ENCODE measurements at places on chromosomes 6 and 20.

DNA sequence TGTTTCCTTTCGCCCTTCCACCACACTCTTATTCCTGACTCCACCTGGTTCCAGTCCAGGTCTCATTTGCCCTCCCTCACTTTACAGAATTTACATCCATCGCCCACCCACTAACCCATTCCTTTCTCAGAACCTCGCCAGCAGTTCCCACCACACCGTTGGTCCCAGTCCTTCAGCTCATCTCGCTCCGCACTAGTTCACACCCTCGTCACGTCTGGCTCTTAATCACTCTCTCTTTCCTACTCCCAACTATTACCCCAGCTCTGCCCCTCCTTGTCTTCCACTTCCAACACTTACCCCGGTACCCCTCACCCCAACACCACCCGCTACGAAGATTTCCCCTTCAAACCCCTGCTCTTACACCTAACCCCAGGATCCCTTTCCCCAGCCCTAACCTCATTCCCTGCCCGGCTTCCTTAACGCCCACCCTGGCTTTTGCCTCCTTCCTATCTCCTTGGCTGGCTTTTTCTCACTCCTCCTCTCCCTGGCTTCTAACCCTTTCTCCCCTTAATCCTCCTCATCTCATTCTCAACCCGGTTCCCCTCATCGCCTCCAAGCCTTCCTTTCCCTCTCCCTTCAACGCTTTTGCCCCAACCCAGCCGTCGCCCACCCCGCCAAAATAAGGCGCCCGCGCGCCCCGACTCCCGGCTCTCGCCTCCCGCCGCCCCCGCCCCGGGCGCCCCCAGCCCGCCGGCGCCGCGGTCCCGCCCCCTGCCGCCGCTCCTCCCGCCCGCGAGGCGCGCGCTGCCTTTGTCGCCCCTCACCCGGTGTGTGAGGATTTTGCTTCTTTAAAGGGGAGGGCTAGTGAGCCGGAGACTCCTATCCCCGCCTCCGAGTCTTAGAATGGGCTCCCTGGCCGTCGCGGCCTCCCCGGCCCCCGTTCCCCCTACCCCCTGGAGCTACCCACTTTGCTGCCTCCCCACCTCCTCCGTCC, 542 bp downstream of the USP49 start:
- no peak for DNase-seq
- H3K27me3 ChIP-seq = no peaks in the 10 kb centered on the region
- H3K4me1 ChIP-seq = peaks cover 16% of the 10 kb centered on the region
- no peak overlapping the region for H3K27ac ChIP-seq
- H3K4me3 ChIP-seq = peak overlapping the region; percentile 85
- H3K36me3 ChIP-seq = no peaks in the 10 kb centered on the region

DNA sequence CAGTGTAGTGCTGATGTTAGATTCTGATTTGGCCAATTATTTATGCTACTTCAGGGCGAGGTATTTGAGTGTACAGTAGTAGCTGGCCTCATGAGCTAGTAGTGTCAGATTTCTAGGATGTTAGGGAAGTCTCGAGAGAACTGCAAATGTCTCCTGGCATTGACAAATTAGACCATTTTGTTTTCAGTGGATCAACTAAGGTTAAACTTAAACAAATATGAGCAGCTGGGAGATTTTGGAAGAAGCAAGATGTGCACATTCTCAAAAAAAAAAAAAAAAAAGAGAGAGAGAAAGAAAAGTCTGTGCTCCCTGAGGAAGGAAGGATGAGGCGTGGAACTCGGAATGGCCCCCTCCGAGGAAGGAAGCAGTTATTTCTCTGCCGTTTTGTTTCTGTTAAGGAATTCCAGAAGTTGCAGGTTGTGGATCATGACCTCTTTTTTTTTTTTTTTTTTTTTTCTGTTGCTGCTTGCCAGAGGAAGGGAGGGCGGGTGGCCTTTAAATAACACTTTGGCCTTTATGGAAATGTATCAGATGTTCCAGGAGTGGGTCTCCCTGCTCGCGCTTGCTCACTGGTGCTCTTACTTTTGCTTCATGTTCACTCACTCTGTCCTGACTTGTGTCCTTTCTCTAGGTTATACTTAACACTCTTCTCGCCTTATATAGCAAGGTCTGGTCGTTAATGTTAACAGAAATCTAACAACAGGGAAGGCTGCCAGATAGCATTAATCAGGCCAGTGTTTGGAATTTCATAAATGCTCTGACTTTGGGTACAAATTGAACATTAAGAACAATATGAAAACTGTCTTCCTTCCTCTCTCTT, 124.4 kb downstream of the TCP11 start:
- peak overlapping the region; percentile 67 for H3K27ac ChIP-seq
- no peak for DNase-seq
- H3K4me3 ChIP-seq = no peak overlapping the region
- peaks cover 20% of the 10 kb centered on the region for H3K4me1 ChIP-seq
- H3K36me3 ChIP-seq = 0 out of 2 replicates have a peak, but pooled peaks cover 7% of the 10 kb centered on the region

DNA sequence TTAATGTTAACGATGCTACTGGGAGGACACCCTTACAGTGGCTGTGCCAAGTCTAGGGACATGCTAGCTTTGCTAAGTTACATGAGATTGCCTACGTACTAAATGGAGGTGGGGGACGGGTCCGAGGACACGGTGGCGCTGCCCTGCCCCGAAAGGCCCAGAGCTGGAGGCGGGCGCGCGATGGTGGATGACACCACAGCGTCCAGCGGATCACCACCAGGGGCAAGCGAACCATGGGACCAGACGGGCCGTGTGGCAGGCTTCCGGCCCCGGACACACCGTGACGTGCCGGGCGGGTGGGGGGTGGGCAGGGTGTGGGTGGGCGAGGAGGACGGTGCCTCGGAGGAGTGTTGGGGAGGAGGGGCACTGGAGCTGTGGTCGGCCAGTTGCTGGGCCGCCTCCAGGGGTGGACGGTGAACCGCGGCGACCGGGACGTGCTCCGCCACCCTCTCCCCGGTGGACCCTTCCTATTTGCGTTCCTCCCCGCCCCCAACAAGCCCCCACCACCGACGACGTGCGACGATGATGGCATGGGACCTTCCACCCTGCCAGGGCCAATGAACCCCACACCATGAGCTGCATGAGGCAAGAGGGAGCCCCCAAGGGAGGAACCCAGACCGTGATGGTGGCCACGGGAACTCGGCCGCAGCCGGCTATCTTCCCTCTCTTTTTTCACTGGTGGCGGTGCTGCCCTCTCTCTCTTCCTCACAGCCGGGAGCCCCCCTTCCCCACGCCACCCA, 773.3 kb upstream of the DEFB115 start:
- no peak overlapping the region for H3K27ac ChIP-seq
- no peak overlapping the region for H3K4me3 ChIP-seq
- no peaks in the 10 kb centered on the region for H3K36me3 ChIP-seq
- no peak for DNase-seq
- no peaks in the 10 kb centered on the region for H3K4me1 ChIP-seq

- no peaks in the 10 kb centered on the region for H3K27me3 ChIP-seq
- H3K27ac ChIP-seq = no peak overlapping the region
- H3K4me3 ChIP-seq = no peak overlapping the region
These were observed 608.2 kb downstream of the PRKN start for GRCh38 chr6:162119341-162119740.

DNA sequence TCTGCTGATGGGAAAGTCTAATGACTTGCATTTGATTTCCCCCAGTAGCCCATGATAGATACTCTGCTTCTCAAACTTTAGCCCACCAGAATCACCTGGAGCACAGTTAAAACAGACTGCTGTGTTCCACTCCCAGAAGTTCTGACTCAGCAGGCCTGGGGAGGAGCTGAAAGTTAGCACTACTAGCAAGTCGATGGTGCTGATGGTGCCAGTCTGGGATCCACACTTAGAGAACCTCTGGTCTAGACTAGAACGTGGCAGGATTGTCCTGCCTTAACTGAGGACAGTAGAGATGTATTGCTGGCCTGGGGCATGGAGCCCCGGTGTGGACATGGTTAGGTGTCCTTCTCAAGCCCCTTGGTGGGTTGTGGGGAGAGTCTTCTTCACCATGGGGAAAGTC, 8.7 kb downstream of the TOX2 start:
- H3K36me3 ChIP-seq = no peaks in the 10 kb centered on the region
- H3K4me1 ChIP-seq = peaks cover 52% of the 10 kb centered on the region
- H3K27me3 ChIP-seq = no peaks in the 10 kb centered on the region
- no peak overlapping the region for H3K27ac ChIP-seq
- no peak for DNase-seq

GRCh38 chr20:50625986-50626677, 65.2 kb downstream of the RIPOR3 start:
- H3K36me3 ChIP-seq = no peaks in the 10 kb centered on the region
- no peak overlapping the region for H3K4me3 ChIP-seq
- H3K27ac ChIP-seq = no peak overlapping the region
- DNase-seq = peak; percentile 72
- H3K27me3 ChIP-seq = no peaks in the 10 kb centered on the region

DNA sequence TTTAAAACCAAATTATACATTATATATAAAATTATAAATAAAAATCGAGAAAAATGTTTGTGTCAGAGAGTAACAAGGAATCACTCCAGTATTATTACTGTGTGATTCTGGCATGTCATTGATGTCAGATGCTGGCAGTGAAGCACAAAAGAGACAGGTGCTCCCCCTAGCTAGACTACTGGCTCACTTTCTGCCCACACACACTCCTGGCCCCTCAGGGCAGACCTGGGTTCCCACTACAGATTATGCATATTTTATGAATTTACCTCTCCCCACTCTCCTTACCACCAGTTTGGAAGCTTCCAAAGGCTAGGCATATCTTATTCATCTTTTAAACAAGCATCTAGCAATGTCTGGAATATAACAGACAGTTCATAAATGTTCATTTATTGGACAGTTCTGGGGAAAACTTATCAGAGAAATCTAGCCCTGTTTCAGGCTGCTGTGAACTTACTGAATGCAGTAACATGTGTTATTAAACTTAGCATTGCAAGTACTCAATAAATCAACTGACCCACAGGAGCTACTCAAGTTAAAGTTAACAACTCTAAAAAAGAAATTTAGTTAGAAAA, 12.8 kb downstream of the SNX3 start:
- H3K27me3 ChIP-seq = no peaks in the 10 kb centered on the region
- H3K36me3 ChIP-seq = 0 out of 2 replicates have a peak, but pooled peaks cover 4% of the 10 kb centered on the region
- no peak for DNase-seq
- H3K4me3 ChIP-seq = no peak overlapping the region
- no peaks in the 10 kb centered on the region for H3K4me1 ChIP-seq

- no peak overlapping the region for H3K4me3 ChIP-seq
- H3K36me3 ChIP-seq = no peaks in the 10 kb centered on the region
- H3K27ac ChIP-seq = no peak overlapping the region
- peaks cover 3% of the 10 kb centered on the region for H3K27me3 ChIP-seq
- DNase-seq = no peak
These were observed 135.0 kb downstream of the CLIC5 start for GRCh38 chr6:45880676-45881075.
